Stimulated activated naive CD4-positive, alpha-beta T cell treated with Interleukin-2 at 50 U/mL for 16 hours (primary cell): ENCODE measurements at places on chromosomes 4 and X.

DNA sequence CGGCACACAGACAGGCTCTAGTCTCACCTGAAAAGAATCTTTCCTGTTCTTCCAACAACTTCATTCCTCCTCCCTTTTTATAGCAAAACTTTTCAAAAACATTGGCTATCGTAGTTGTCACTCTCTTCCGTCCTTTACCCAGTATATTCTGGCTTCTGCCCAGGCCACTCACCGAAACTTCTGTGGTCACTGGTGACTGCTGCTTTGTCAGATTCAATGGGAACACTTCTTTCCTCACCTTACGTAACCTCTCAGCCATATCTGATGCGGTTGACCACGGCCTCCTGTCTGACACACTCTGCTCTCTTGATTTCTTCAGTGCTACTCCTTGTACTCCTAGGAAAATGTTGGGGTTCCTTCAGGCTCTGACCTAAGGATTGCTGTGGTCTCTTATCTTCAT is 9.2 kb upstream of the RNF150 start:
- DNase-seq, result no peak

DNA sequence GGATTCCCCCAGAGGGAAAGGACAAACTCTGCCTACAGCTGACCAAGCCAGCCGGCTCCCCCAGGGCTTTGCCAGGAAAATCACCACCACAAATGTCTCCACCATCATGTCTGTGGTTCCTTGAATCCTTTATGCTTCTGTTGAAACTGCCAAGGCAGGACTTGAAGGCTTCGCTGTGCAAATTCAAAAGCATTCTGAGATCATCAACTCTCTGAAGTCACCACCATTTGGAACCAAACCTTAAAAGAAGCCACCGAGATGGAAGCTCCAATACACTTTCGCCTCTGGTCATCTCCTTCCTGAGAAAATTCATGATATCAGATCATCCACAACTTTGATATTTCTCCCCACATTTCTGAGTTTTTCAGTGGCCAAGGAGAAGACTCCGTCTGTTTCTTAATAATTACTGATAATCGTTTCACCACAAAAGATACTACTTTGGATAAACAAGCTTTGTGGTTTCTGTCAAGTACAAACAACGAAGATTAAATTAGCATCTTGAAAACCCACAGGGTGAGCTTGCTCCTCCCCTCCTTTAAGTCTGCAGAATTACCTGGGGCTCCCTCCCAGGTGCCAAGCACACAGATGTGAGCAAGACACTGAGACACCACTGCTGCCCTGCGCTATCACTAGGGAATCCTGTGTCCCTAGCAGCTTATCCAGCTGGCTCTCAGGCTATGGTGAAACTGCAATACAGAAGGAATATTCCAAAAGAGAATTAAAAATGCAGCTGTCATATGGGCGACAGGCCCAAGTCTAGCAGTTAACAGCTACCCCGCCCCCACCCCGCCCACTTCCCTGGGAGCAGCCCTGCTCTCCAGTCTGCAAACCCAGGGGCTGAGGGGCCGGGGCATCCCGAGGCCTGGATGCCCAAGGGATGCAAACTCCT is 125.0 kb upstream of the TBL1X start:
- peak; percentile 8 for DNase-seq

DNA sequence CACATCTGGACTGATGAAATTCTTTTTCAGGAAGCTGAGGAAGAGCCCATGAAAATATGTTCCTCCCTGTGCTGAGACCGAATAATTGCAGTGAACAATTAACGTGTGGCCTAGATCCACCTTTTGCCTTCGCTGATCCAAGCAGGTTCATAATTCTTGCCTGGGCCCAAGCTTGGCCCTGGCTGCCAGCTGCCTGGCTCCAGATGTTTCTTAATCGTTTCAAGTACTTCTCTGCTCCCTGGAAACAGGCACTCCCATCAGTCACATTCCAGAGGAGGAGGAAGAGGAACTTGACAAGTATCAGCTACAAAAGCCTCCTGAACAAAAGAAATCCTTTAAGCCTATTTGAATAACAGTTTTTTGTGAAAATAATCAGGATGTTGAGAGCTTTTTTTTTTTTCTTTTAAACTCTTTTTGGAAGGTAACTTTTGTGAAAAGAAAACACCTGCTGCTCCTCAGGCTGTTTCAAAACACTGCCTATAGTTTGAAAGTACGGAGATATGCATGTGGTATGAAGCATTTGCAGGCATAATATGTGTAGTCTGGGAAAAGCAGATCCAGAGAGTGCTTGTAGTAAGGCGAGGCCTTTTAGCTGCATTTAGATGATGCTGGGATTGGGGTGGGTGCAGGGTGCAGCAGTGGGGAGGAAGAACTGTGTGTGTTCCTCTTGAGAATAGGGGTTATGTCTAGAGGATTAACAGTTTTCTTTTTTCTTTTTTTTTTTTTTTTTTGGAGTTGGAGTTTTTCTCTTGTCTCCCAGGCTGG is 154.4 kb downstream of the PTTG2 start:
- no peak for DNase-seq

DNA sequence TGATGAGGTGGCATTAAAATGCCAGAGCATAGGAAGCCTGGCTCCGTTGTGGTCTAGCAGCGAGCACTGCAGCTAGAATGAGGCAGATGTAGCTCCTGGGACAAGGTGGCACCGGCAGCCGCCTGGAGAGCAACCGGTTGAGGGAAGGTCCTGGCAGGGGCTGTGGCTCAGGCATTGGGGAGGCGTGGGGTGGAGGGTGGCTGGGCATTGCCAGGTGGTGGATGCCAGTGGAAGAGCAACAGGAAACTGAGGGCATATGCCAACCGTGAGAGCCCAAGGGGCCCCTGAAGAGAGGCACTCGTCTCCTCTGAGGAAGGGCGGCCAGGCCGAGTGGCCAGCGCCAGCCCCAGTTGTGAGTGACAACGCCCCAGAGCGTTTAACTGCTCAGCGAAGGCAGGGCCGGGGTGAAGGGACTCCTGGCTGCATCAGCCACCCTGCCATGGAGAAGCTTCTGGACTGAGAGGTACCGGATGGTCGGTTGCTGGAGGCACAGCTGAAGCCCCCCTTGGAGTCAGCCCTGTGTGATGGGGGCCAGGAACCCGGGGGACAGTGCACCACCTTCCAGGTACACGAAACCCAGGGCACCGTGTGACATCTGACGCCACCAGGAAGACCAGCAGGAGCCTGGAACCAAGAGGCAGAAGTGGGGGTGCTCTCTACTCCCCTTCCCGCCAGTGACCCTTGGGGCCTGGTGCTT is 13.2 kb upstream of the PDE6B start:
- no peak for DNase-seq

- no peak for DNase-seq
Observed at GRCh38 chr4:151537687-151538086, 128.7 kb downstream of the FHIP1A start.

GRCh38 chr4:156113138-156113765 is 159.6 kb upstream of the CTSO start:
- DNase-seq, result no peak

GRCh38 chrX:15146515-15146914 is 123.4 kb downstream of the ASB9 start:
- peak; percentile 2 for DNase-seq

DNA sequence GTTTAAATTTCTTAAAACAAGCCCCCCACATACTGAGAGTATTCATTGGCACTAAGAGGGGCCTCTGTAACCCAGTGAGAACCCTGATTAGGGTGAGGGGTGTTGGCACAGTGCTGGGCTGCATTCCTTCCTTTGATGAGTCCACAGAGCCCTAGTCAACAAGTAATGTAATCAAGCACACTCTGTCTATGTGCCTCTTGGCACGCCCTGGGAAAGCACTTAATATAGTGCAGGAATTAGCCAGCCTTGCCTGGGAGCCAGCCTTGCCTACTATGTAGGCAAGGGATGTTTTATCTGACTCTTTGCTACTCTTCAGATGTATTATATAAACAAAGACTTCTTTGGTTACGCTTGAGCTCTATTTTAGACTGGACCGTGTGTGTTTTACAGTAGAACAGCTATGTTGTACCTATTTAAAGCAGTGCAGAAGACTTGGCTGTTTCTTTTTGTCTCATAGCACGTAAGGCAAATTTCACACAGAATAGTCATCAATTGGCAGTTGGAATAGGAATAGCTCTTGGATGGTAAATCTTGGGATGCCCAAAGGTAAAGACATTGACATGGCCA is 64.3 kb downstream of the FRAS1 start:
- no peak for DNase-seq

GRCh38 chr4:18405054-18405453 is 383.5 kb upstream of the LCORL start:
- no peak for DNase-seq

- no peak for DNase-seq
Observed at GRCh38 chrX:148161701-148162100, 180.6 kb downstream of the FMR1NB start.

- no peak for DNase-seq
Observed at GRCh38 chr4:165124488-165124887, 11.8 kb upstream of the TMEM192 start.

GRCh38 chr4:152577708-152578396 is 42.0 kb upstream of the FBXW7 start:
- no peak for DNase-seq
